ENCODE measurements at places on chromosomes 3 and 15.

DNA sequence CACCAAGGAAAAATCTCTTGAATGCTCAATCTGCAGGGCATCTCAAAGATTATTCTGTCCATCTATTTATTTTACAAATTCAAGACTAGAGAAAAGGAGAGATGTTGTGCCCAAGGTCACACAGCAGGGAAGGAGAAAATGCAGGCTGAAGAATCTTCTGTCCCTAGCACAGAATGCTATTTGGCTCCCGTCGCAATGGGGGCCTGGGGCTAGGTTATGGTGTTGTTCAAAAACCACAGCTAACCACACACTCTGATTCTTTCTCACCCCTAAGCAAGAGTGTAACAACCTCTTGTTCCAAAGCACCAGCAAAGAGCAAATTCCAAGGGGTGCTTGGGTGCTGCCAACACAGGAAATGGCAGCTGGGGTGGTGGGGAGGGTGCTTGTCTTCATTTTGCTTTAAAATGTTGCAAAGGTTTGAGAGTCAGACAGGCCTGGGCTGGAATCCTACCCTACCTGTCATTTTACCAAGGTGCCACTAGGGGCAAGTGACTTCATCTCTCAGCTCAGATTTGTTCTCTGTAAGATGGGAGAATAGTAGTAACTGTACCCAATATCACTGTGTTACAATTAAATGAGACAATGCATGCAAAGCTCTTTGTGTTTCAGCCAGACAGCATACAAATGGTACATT lies 112.5 kb downstream of the ADAMTS9 start:
- no peak for DNase-seq

DNA sequence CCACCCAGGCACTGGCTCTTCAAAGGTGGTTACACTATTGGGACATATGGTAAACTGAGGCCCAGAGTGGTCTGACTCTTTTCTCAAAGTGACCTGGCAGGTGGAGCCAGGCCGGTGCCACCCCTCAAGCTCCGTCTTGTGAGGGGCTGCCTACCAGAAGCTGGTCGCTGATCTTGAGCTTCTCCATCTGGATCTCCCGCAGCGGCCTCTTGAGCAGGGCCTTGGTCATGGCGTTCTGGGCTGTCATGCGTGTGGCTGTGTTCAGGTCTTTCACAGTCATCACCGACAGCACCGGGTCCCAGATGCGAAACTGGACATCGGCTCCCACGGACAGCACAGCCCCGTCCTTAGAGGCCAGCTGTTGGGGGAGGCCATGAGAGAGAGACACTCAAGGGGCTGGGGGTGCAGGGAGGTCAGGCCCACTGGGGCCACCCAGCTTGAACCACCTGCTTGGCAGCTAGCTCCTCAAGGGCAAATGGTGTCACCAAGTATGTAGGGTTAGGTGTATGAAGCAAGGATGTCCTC lies 3.6 kb downstream of the STOML1 start:
- DNase-seq, result no peak

DNA sequence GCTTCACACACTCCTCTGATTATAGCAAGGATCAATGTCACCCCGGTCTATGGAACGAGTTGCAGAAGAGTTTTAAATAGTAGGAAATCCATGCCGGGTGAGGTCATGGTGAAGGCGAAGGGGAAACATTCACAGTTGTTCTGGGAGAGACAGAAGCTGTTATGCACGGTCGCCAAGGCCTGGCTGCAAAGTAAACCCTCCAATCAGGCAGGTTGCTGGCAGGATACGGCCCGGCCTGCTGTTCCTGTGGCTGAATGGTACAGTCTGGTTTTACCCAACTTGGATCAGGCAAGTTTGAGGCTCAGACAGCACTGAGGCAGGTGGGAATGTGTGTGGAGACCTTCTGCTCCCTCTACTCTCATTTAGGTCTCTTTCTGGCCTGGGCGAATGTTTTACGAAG lies 45.3 kb upstream of the ATP2B2 start:
- DNase-seq, result peak; percentile 90

DNA sequence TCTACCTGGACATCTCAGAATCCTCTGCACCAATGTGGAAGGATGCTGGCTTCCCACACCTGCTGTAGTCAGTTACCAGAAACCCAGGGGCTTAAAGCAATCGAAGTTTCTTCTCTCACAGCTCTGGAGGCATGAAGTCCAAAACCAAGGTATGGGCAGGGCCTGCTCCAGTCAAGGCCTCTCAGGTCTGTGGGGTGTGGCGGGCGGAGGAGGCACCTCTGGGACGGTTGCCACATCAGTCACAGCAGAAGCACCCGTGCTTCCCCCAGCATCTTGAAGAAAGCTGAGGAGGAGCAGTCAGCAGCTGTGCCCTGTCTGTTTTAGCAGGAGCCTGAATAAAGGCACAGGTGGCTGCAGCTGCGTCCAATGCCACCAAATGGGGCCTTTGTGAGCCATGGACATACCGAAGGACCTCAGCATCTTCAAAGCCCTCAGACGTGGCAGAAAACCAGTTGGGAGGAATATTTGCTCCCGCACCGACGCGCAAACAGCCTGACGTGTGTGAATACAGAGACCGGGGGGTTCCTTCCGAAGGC lies 68.9 kb downstream of the TFRC start:
- DNase-seq, result no peak

GRCh38 chr3:11273891-11274291 lies 1.7 kb downstream of the ATG7 start:
- no peak for DNase-seq

DNA sequence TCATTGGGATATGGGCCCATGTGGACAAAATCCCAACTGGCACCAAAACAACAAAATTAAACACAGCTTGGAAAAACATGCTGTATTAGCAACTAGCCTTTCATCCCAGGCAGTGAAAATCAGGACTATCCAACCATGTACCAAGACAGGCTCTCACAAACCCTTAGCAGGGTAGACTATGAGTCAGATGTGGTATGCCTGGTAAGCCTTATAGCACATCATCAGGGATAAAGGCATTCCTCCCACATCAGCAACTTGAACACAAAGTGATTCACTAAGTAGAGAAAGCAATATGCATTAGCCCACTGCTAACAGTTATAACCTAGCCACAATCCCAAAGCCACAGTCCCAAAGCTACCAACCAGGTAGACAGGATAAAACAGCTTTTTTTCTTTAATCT lies 8.0 kb downstream of the CEP152 start:
- DNase-seq, result no peak

GRCh38 chr3:170563712-170564423 lies 22.0 kb downstream of the SLC7A14 start:
- no peak for DNase-seq

DNA sequence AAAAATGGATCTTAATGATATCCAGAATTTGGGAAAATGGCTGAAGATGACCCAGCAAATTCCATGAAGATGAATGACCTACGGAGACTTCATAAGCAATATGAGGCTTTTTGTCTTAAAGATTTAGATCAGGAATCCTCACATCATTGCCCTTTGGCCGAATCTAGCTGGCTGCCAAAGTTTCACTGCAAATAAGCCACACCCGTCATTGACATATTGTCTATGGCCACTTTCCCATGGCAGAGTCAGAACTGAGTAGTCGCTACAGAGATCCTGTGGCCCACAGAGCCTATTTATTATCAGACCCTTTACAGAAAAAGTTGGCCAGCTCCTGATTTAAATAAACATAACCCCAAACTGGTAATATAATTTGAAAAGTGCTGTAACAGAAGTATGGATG lies 307.4 kb upstream of the RARB start:
- DNase-seq, result no peak

DNA sequence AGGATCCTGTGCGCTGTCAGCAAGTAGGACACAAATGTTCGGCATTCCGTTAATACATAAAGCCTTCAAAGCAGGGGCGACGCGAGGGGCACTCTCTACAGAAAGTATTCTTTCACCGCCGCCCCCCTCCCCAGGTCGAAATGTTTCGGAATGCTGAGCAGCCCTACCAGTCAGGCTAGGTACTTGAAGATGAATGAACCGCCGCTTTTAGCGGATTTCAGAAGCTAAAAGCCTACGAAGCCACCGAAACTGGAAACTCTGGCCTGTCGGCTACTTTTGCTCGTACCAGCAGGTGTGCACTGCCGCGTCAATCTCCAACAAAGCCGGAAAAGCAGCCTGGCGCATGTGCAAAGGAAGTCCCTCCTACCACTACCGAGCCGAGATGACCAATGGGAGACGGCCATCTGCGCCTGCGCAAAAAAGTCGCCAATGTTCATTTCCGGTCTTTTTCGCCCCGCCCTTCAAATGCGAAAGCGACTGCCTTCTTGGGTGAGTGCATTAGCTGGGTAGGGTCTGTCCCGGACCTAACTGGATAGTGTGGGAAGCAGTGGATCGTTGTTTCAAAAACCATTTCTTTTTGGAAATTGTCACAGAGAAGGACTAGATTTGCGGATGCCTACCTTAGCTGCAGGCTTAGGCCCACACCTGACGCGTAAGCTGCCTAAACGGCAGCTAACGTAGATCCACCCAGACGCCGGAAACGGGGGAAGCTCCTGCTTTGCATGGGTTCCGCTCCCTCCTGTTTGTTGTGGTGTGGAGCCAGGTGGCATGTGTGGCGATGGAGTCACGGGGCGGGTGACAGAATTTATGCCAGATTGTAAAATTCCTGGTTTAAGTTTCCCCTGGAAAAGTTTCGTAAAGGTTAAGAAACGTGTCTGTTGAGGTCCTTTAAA lies at the start of gene WDR5B:
Gene WDR5B, minus strand, starts transcription at position 301 of the 893 bp plus-strand sequence. CDS start 534 bp downstream, outside the sequence.
- peak; percentile 100 for DNase-seq

DNA sequence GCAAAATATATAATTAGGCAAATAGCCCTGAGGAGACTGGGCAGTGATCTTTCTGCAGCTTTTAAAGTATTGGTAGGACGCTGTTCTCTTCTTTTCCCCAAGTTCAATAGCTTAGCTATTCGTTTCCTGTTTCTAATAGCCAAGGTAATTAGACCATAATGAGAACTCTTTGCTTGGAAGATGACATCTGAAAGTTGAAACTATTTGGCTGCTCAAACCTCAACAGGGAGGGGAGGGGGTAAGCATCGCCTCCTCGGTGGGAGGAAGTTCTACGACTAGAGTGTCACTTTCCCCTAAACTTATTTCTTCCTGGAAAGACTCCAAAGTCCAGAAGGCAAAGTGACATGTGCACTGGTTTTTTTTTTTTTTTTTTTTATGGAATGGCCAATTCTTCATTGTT lies 22.8 kb upstream of the ALDH1A3 start:
- no peak for DNase-seq

GRCh38 chr3:38543586-38543985 lies 47.4 kb downstream of the EXOG start:
- no peak for DNase-seq
